Activated CD4-positive, alpha-beta T cell treated with anti-CD3 and anti-CD28 coated beads, Interleukin-2, amount 50 U/mL, for 24 hours (primary cell): ENCODE measurements at places on chromosomes 13 and 19.

GRCh38 chr19:34353546-34353945 lies 11.4 kb upstream of the GPI start:
- no peak for DNase-seq

GRCh38 chr19:4709440-4710280 lies 14.0 kb downstream of the DPP9 start:
- DNase-seq = no peak

DNA sequence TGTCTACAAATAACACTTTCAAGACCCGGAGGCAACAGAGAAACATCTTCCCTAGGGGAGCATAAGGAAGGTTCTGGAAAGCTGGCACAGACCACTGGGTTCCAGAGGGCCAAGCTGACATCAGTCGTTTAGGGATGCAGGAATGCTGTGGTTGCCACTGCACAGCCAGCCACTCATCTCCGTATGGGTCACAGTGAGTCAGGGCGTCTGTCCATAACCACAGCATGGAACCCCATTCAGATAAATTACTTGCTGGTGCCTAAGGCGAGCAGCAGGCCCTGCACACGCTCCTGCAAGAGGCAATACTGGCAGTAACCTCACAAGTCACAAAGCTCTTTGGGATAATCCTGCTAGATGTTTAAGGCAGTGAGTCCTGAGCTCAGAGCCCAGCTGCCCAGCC lies 140.9 kb upstream of the UBL3 start:
- no peak for DNase-seq

- DNase-seq = no peak
Measured at GRCh38 chr13:67063036-67063435, 167.1 kb downstream of the PCDH9 start.

DNA sequence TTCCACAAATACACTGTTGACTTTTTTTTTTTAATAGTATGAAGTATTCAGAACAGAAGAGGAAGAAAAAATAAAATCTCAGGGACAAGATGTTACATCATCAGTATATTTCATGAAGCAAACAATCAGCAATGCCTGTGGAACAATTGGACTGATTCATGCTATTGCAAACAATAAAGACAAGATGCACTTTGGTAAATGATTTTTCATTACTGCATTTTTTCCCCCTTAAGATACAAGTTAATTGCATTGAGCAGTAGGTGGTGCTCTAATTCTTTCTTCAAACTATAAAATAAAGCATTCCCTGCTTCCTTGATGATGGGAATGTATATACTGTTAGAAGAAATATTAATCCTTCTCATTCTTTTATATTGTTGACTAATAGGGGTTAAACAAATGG lies 17.1 kb downstream of the UCHL3 start:
- no peak for DNase-seq

GRCh38 chr13:87355451-87355850 lies 315.7 kb upstream of the SLITRK5 start:
- no peak for DNase-seq

DNA sequence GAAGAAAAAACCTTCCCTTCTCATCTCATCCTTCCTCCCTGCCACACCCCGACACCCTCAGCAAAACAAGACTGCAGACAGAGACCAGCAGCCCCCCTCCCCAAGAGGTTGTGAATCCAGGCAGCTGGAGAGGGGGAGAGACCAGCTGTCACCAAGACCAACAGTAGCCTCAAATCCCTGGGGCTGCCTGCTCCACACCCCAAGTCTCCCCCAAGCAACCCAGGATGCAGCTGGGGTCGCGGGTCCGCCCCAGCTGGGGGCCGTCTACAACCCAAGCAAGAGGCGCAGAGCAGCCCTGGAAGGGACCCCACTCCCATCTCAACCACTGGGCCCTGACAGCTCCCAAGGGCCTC lies 7.1 kb downstream of the KLF16 start:
- DNase-seq = no peak

DNA sequence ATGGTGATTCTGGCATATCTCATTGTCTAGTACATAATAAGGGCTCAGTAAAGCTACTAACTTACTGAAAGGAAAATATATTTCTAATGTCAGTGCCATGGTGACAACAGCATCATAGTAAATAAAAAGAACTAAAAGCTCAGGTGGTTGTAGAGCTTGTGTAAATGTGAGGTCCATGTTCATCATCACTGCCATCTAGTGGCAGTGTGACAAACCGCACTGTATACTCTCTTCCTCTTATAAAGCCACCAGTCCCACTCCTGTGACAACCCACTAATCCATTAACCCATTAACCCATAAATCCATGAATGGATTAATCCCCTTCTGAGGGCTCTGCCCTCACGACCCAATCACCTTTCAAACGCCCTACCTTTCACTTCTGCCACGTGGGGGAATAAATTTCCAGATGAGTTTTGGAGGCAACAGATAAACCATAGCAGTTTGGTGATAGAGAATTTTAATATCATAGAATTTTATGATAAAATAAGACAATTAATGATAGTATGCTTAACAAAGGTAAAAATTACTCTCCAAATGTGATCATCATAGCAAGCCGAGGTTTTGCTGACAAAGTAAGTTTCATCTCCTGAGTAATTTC lies 160.4 kb upstream of the SGCG start:
- DNase-seq = peak; percentile 4

- DNase-seq = no peak
Measured at GRCh38 chr13:107284173-107284572, 716.2 kb upstream of the ARGLU1 start.

DNA sequence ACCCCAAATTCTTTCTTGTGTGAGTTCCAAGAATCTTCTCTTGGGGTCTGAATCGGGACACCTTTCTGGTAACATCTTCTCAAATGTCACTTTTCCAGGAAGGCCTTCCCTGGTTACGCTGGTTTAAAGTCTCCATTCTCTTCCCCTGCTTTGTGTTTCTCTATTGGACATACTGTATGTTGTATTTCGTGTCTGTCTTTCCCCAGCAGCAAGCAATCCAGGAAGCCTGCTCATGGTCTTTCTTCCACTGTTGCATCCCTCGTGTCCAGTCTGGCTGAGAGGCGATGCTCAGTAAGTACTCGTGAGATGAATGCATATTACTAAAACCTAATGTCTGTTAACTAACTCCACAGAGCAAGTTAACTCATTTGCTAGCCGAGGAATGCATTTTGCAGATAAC lies 43.7 kb downstream of the RFXAP start:
- no peak for DNase-seq

- no peak for DNase-seq
Measured at GRCh38 chr19:41206926-41207750, 11.9 kb upstream of the AXL start.

DNA sequence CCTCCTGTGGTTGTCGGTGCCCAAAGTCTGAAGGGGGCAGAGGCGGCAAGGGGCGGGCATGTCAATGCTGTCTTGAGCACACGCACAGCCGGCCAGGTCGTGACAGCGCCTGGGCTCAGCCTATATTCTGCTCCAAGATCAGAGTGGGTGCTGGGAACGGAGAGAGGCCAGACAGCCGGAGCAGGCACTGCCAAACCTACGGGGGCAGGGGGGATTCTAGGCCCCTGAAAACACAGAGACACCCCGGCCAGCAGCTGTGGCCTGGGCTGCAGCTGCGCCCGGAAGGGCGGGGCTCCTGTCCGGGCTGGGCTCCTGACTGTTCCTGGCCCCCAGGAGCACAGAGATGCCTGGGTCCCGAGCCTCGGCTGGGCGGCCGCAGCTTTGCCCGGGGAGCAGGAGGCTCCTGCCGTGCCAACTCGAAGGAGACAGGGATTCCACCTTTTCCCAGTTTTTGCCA lies 2662.9 kb upstream of the PCDH20 start:
- no peak for DNase-seq

- DNase-seq = no peak
Measured at GRCh38 chr19:32105527-32106310, 239.7 kb upstream of the ZNF507 start.

DNA sequence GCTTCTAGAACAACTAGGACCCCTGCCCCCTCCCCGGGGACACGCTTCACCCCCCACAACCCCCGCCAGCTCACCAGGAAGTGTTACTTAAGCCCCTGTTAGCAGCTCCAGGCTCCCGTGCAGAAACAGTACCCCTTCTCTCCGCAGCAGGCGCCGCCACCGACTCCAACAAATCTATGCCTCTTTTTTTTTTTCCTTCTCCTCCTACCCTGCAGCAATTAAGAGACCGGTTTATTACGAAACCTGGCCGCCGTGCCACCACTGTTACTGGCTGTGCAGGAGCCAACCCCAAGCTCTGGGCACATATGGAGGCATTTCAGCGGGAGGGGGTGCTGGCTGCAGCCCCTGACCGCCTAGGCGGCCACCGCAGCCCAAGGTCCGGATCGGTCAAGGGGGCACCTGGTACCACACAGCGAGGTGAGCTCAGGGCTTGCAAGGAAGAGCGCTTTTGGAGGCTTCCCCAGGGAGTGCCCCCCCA lies 2.4 kb downstream of the GADD45B start:
- DNase-seq = no peak

- no peak for DNase-seq
Measured at GRCh38 chr13:65719831-65720230, 1510.3 kb downstream of the PCDH9 start.

DNA sequence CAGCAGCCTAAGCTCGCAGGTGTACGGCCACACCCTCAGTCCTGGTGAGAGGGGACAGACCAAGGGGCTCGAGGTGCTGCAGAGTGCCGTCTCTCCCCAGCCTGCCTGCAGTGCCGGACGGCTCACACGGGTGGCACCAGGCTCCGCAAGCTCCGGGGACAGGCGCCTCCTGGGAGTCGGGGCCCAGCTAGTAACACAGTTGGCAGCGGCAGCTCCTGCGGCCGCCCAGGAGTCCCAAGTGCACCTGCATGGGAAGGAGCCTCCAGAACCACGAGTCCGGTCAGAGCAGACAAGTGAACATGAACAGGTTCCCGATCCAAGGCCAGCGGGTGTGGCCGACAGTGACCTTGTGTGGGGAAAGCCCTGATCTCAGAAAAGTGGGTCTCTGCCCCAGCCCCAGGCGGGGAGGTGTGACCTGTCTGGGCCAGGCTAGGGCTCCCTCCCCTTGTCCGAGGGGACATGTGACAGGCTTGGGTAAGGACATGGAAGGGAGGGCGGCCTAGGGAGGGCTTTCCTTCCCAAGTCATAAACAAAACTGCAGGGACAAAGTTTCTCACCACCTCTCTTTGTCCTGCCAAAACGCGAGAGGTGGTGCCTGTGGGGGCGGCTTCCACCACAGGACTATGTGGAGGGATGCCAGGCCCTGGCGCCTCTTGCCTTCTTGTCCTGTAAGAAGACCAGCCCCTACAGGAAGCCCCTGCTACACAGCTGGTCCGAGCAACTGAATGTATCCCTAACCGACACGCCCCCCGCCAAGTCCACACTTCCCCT lies 46.5 kb downstream of the MLLT1 start:
- DNase-seq = no peak

DNA sequence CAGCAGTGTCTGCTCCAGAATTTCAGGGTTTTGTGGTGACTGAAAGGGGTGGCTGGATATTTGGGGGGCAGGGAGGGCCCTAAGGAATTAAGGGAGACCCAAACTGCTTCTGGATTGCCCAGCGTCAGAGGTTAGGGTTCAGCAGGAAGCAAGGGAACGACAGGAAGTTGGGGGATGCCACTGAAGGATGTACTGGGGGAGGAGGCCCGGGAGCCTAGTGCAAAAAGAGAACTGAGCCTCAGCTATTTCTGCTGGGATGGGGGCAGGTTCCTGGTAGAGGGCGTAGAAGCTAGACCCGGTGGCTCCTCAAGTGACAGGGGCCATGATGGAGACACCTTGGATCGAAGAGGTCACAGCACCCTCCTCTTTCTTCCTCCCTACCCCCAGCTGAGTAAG lies 1.1 kb downstream of the CYP2S1 start:
- DNase-seq = no peak

DNA sequence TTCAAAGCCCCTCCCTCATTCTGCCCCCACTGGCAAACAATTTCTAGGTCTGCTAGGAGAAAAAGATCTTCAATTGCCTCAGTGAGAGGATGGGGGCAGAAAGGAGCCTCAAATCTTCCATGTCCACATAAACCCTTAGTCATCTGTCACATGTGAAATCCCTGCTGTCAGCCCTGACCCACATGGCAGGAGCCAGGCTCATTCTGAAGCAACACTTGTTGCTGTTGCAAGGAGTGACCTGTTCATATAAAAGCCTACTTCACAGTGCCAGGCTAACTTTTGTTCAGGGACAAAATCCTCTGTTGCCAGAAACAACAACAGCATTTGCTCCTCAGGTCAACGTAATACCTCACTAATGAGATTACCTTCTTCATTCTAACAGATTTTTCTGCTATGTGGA lies 70.5 kb downstream of the IRS2 start:
- no peak for DNase-seq

- no peak for DNase-seq
Measured at GRCh38 chr19:40756502-40757110, 5.6 kb downstream of the SNRPA start.

GRCh38 chr19:46218160-46218559 lies 11.4 kb upstream of the IGFL1 start:
- peak; percentile 4 for DNase-seq

DNA sequence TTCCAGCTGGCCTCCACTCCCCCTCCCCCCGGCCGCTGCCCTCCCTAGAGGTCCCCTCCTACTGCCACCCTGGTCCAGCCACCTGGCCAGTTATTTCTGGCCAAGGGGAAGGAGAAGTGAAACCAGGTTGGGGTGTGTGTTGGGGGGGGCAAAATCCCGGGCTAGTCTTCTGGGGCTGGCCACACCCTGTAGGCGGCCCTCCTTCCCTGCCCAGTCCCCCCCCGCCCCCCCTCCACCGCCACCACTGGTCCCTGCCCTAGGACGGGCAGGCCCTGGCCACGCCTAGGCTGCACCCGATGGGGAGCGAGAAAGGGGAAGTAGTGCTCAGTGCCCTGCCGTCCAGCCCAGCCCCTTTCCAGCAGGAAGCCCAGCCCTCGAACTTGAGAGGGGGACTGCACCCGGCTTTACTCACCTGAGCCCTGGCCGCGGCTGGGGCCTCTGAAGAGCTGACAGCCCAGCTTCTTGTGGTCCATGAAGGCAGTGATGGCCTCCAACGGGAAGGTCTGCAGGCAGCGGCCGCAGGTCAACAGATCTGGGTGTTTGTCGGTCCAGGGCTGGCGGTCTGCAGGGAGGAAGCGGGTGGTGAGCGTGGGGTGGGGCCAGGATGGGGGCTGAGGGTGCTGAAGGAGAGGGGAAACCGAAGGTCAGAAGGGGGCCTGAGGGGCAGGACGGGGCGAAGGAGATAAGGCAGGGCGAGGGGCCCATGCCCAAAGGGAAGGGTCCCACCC lies 813 bp downstream of the ZNF296 start:
- no peak for DNase-seq

DNA sequence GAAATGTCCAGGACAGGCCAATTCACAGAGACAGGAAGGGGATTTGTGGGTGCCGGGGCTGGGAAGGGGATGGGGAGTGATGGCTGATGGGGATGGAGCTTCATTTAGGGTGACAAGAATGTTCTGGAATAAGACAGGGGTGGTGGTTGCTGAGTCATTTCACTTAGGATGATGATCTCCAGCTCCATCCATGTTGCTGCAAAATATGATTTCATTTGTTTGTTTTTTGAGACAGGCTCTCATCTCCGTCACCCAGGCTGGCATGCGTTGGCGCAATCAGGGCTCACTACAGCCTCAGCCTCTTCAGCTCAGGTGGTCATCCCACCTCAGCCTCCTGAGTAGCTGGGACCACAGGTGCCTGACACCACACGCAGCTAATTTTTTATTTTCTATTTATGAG lies 3.1 kb upstream of the JSRP1 start:
- no peak for DNase-seq
